ENCODE measurements at places on chromosomes 11 and 22.
A peak's percentile ranks its signal among the peaks of the same experiment; 100 is the strongest.

- no peak for DNase-seq
Measured at GRCh38 chr11:95398437-95399112, 167.6 kb upstream of the SESN3 start.

DNA sequence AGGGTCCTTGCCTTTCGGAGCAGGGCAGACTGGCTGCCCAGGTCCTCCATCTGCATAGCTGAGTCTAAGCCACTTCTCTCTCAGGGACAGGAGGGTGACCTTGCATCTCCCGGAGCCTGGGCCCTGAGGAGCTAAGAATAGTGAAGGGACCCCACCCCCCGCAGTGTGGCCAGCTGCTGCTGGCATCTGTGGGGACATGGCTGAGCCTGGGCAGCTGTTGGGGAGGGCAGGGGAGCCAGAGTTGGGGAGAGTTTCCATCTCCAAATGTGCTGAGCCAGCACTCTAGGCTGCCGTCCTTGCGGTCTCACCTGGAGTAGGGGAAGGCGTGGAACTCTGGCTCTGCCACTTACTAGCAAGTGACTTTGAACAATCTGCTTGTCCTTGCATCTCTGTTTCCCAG, 34.8 kb upstream of the SHISAL1 start:
- no peak for DNase-seq

- DNase-seq, result no peak
Measured at GRCh38 chr11:107202241-107202640, 184.0 kb upstream of the GUCY1A2 start.

GRCh38 chr11:1149545-1149944, 8.2 kb upstream of the MUC5AC start:
- no peak for DNase-seq

GRCh38 chr22:37043828-37044538, 7.6 kb upstream of the KCTD17 start:
- DNase-seq, result peak; percentile 78

DNA sequence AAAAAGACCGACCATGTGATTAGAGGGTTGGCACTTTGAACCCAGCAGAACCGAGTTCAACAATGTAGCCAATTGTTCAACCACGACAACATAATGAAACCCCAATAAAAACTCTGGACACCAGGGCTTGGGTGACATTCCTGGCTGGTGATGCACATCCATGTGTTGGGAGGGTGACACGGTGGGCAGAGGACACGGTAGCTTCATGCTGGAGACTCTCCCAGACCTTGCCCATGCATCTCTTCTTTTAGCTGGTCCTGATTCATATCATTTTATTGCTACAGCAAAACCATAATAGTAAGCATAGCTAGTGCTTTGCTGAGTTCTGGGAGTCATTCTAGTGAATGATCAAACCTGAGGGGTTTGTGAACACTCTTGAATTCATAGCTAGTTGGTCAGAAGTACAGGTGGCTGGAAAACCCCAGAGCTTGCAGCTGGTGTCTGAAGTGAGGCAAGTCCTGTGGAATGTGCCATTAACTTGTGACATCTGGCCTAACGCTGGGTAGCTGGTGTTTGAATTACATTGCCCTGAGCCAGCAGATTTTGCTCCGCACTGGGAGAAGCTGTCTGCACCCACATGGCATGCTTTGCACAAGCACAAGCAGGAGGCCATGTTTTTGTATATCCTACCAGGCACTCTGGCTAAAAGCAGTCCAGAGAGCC, 14.0 kb downstream of the RPUSD4 start:
- no peak for DNase-seq

Data from testis (tissue), 5 donors.